ENCODE measurements at places on chromosomes 12 and 14. TPM values are rescaled to one million over a fixed set of nuclear protein-coding genes. Genes with fewer than 3 reads are reported as not detected.

DNA sequence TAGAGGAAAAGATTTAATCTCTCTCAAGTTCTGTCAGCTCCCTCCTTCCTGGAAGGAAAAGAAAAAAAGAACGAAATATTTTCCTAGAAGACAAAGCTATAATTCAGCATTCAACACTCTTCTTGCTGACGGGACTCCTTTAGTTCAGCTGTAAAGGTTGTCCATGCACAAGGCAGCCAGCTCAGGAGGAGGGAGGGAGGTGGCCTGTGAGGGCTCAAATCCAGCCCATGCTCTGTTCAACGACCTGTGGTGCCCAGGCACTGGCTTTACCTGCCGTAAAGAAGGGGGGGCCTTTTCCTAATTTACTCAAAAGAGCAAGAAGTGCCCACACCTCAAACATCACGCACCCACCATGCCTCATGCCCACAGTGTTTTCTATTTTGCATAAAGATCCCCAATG, 109.3 kb downstream of the TMTC1 start:
- DNase-seq = no peak

KCNK13 gene
- total RNA-seq = not detected

DNA sequence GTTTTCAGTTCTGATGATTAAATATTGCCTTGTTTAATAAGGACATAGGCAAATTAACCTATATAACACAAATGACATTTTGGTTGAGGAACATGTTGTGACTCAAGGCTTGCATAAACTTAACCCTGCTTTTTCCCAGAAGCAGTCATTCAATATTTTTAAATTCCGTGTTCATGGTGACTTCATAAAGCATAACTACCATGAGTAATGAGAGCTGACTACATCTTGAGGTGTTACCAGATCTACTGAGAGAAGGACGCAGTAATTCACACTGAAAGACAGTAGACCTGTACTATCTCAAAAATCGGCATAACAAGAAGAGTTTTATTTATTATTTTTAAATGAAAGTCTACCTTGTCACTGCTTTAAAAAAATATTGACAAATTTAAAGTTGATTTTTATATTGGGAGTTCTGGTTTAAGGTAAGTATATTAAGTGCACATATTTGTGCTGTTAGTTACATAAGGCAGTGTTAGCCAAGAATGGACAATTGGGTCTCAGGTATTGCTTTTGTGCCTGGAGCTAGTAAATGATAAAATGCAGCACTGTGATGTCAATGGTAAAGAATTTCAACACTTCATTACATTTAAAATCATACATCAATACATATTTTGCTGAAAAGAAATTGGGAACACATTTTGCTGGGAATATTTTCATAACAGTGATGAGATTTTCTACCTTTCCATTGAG, 1198.5 kb downstream of the FSCB start:
- no peak for DNase-seq

GRCh38 chr14:62934439-62934838, 110.8 kb downstream of the KCNH5 start:
- no peak for DNase-seq

- no peak for DNase-seq
Observed at GRCh38 chr12:66648033-66648735, 30.7 kb downstream of the GRIP1 start.

- no peak for DNase-seq
Observed at GRCh38 chr12:86623267-86623666, 367.1 kb upstream of the MGAT4C start.

DNA sequence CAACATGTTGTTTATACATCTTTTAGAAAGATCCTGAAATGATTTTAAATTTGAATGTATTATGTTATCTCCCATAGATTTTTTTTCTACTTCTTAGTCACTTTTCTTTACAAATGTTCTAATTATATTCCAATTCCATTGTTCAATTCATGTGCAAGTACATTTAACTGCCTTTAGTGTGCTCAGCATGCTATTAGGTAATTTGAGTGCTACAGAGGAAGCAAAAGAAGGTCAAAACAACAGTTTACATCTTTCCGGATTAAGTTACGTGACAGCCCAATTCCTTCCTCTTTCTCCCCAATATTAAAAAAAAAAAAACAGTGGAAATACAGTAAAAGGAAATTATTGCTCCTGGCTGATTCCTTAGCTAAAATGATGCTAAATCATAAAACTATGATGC, 98.3 kb downstream of the RTN1 start:
- DNase-seq = no peak

DNA sequence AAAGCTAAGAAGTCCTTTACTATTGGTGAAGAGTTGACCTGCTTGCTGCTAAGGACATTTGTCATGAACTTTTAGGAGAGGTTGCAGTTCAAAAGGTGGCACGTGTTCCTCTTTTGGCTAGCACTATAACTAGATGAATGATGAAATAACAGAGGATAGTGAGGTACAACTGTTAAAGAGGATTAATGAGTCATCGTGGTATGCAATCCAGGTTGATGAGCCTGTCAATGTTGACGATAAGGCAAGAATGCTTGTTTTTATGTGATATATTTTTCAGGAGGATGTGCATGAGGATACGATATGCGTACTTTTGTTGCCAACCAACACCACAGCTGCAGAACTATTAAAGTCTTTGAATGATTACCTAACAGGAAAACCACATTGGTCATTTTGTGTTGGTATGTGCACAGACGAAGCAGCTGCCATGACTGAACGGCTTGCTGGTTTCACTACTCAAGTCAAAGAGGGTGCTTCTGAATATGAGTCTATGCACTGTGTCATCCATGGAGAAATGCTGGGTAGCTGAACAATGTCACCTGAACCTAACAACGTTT, 10.6 kb downstream of the CEP128 start:
- no peak for DNase-seq

DNA sequence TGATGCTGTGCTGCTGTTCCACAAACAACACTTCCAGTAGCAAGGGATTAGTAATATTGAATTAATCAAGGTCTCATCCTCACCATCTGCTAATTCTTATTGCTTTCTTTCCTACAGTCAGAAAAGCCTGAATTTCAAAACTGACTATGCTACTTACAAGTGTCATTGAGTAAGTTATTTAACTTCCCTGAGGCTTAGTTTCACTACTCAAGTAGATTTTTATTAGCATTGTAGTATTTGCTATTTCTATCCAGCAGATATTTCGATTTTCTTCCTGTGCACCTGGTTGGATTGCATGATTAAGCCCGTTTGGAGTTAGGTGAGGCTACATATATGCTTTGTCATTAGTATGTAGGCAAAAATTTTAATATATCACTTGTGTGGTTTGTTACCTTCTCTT, 591.5 kb downstream of the TRHDE start:
- DNase-seq = no peak

DNA sequence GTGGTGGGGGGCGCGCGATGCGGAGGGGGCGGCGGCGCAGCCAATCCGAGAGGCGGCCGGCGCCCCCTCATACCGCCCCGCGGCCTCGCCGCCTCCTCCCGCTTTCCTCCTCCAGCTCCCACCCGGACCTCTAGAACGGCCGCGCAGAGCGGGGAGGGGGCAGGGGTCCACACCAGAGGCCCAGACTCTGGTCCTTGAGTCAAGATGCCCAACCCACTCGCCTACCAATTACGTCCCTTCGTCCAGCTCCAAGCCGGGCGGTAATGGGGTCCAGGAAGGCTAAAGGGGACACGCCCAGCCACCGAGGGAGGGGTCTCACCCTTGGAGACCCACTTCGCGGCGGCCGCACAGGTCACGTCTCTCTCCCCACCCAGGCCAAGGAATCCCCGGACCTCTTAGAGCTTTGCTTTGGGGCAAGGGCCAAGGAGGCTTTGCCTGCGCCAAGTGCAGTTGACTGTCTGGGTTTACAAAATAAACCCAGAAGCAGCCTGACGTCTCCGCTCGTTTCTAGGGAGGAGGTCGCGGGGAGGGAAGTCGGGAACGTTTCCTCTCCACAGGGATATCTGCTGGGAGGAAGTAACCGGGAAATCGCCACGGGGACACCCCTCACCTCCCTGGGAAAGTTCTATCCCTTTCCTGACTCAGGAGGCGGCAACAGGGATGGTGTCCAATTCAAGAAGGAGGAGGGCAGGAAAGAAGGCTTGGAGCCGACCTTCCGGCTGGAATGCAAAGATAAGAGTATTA, 394 bp upstream of the AMIGO2 start:
- no peak for DNase-seq

- no peak for DNase-seq
Observed at GRCh38 chr14:67705211-67705610, 3.5 kb downstream of the RDH12 start.

EIF2S3B gene
- 0.28 TPM for total RNA-seq

SLC7A8 gene
- total RNA-seq = 0.90 TPM

DNA sequence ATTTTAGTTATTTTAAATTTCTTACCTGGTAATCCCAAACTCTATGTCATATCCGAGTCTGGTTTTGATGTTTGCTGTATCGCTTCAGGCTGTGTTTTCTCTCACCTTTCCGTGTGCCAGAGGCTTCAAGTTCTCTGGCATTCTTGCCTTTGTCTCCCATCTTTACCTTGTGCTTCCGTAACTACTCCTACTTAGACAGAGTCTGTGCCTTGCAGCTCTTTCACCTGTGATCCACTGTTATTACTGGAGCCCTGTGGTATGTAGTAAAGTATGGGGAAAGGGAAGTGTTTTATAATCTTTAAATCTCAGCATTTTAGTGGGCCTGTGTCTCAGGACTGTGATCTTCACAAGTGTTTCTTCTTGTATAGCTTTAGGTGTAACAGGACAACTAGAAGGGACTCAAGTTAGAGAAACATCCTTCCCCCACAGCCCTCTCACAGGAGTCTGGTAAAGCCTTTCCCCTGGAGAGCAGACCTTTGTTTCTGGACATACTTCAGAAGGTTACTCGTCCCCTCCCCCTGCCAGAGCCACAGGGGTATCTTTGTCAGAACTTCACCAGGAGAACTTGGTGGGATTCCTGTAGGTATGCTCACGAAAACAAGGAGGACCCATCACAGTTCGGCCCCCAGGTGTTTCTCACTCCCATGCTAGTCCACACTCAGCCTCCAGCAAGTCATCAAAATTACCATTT, 11.1 kb downstream of the IFNG start:
- no peak for DNase-seq

DNA sequence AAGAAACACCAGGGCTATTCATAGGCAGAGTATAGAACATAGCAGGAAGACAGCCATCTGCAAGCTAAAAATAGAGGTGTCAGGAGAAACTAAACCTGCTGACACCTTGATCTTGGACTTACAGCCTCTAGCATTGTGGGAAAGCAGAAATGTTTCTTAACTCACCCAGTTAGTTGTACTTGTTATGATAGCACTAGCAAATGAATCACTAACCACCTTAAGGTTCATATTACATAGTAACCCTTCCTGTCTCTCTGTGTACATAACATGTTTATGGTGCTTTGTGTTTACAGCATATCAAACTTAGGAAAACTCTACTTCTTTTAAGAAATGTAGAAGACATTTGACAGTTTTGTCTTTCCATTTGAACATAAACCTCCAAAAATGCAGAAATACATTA, 1031.3 kb downstream of the FSCB start:
- no peak for DNase-seq

- DNase-seq = no peak
Observed at GRCh38 chr12:129949651-129950050, 45.8 kb upstream of the TMEM132D start.

DNA sequence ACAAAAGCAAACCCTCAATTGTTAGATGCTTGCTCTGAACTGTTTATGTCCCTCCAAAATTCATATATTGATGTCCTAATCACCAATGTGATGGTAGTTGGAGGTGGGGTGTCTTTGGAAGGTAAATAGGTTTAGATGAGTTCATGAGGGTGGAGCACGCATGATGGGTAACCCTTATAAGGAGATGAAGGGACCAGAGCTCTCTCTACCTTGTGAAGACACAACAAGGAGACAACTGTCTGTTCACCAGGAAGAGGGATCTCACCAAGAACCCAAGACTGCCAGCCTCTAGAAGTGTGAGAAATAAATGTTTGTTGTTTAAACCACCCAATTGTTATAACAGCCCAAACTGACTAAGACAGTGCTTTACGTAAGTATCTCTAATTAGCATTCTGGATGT, 27.0 kb downstream of the DHRS2 start:
- no peak for DNase-seq

DNA sequence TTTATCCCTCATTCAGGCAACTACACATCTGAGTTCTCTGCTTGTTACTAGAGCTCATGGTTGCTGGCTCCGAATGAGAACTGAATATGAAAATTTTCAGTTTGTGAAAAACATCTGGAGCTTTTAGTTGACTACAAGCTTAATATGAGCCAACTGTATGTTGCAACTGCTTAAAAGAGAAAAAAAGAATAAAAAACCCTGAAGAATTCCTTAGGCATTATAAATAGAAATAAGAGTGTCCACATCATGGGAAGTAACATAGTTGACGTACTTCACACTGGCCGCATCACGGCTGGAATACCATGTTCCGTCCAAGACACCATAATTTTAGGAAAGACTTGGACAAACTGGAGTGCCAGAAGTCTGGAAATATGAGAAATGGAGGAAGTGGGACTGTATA, 57.9 kb downstream of the PDE3A start:
- DNase-seq = no peak

- no peak for DNase-seq
Observed at GRCh38 chr14:101233021-101233366, 328.3 kb upstream of the DIO3 start.

GDF3 gene
- not detected for total RNA-seq

GRCh38 chr12:114916124-114916523, 232.1 kb upstream of the TBX3 start:
- no peak for DNase-seq

DNA sequence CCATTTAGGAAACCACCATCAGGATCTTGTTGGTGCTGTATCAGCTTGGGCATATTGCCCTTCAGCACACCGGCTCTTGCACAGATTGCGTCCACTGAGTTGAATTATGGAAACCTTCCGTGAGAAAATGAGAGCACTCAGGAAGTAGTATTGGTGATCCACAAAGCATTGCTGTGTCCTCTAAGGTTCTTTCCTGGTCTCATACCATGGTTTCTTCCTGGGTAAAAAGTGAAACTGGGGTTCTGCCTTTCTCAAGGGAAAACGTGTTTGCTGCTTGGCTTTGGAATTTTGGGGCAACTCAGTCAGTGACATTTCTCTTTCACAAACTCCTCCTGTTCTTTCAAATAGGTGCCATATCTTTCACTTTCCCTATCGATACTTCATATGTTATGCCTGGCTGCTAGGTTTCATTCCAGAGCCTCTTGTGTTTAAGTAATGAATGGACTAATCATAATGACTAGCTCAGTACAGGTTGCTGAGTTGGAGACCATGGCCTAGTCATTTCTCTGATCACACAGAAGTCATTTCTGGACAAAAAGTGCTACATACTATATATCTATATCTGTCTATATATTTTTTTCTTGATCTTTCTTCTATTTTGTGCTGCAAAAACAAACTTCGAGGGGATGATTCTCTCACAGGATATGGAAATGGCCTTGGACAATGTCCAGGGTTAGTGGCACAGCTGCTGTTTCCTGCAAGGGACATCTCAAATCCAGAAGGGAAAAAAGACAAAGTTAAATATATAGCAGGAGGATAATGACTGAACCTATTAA, 423.4 kb downstream of the ZFP36L1 start:
- DNase-seq = no peak

LRRC10 gene
- total RNA-seq = not detected

COX8C gene
- not detected for total RNA-seq

GRCh38 chr12:131140697-131141096, 187.0 kb downstream of the ADGRD1 start:
- DNase-seq = no peak
